ENCODE measurements at places on chromosomes 6 and 20.

- DNase-seq = no peak
Measured at GRCh38 chr20:42366626-42367025, 748.4 kb upstream of the CHD6 start.

- DNase-seq = no peak
Measured at GRCh38 chr6:15062516-15063252, 183.2 kb upstream of the JARID2 start.

GRCh38 chr6:144321839-144322591 lies 36.9 kb downstream of the UTRN start:
- no peak for DNase-seq

DNA sequence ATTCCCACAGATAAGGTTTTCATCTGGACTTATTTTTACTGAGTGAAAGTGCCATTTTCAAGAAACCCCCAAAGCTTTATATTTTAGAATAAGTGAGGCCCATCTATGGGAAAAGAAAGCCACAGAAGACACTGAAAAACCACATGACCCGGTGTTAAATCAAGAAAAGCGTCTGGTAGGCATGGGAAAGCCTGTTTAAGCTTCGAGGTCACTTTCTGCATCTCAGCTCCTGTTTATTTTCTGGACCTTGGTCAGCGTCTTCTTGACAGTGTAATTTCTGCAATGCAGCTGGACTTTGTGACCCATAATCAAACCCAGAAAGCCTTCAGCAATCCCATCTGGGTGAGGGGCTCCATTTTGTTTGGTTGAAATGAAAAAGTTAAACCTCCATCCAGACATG lies 59.6 kb upstream of the NEDD9 start:
- no peak for DNase-seq

- no peak for DNase-seq
Measured at GRCh38 chr6:3001773-3002293, 2.1 kb downstream of the NQO2 start.

GRCh38 chr6:152478377-152479010 lies 158.7 kb downstream of the SYNE1 start:
- no peak for DNase-seq

- DNase-seq = no peak
Measured at GRCh38 chr6:6716998-6717763, 128.7 kb downstream of the LY86 start.

GRCh38 chr6:82013561-82014530 lies 233.7 kb downstream of the IBTK start:
- no peak for DNase-seq

- DNase-seq = no peak
Measured at GRCh38 chr6:158233214-158233795, 65.2 kb downstream of the GTF2H5 start.

- no peak for DNase-seq
Measured at GRCh38 chr6:132458887-132459604, 53.9 kb downstream of the STX7 start.

All from stimulated activated CD8-positive, alpha-beta memory T cell treated with anti-CD3 and anti-CD28 coated beads, Interleukin-15, amount 100 ng/mL, for 1 hour (primary cell).